ENCODE measurements at places on chromosomes 4 and X.

- no peak for DNase-seq
Observed at GRCh38 chr4:26141051-26141721, 179.6 kb upstream of the RBPJ start.

DNA sequence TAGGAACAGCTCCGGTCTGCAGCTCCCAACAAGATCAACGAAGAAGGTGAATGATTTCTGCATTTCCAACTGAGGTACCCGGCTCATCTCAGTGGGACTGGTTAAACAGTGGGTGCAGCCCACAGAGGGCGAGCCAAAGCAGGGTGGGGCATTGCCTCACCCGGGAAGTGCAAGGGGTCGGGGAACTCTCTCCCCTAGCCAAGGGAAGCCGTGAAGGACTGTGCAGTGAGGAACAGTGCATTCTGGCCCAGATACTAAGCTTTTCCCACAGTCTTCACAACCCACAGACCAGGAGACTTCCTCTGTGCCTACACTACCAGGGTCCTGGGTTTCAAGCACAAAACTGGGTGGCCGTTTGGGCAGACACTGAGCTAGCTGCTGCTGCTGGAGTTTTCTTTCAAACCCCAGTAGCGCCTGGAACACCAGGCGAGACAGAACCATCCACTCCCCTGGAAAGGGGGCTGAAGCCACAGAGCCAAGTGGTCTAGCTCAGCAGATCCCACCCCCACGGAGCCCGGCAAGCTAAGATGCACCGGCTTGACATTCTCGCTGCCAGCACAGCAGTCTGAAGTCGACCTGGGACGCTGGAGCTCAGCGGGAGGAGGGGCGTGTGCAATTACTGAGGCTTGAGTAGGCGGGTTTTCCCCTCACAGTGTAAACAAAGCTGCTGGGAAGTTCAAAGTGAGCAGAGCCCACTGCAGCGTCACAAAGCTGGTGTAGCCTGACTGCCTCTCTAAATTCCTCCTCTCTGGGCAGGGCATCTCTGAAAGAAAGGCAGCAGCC is 84.6 kb downstream of the THOC2 start:
- DNase-seq, result peak; percentile 9

GRCh38 chr4:16908377-16909021 is 10.1 kb upstream of the LDB2 start:
- no peak for DNase-seq

DNA sequence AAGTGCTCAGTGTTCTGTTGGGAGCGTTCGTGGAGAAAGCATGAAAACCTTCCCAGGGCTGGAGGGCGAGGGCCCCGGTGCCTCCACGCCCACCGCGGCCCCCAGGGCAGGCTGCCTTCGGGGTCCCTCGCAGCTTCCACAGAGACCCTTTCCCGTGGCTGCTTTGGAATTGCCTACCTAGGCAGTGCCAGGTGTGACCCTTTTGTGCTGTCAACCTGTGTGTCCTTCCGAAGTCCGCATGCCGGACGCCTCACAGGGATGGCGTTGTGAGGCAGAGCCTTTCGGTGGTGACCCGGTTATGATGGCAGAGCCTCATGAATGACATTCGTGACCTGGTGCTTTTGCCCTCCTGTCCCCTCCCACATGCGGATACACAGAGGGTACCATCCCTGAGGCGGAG is 17.4 kb downstream of the TMEM175 start:
- DNase-seq, result no peak

GRCh38 chr4:68347845-68348244 is 2.0 kb downstream of the YTHDC1 start:
- no peak for DNase-seq

DNA sequence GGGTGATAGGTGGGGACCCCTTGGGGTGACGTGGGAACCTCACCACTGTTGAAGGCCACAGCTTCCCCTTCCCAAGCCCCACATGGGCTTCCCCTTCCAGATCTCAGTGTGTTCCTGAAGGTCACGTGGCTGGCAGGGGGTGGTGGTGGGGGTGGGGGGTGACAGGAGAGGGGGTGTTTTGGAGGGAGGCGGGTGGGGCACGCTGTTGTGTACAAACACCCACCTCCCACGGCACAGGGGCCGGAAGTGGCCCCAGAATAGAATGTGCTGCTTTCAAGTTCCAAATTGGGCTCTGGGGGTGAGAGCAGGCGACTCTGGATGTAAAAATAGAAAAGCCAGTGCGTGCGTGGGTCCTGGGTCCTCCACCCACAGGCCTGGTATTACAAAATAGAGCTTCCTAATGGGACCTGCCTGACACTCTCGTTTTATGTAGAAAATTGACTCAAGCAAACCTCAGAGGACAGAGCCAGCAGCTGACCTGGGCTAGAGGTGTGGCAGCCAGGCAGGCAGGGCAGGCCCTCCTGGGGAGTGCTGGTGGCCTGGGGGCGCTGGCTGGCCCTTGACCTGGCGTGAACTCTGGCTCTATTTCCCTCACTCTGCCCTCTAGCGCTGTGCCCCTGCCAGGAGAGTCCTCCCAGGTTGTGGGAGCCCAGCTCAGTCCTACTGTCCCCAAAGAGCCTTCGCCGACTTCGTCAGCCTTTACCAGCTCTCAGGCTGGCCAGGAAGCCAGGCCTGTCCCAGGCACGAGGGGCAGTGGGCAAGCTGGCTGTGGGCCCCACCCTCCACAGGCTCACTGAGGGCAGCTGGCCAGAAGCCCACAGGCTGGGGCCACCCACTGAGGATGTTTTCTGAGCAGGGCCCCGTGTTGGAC is 5.4 kb upstream of the SH3BP2 start:
- no peak for DNase-seq
